ENCODE measurements at places on chromosomes 5 and 9. TPM values are rescaled to one million over a fixed set of nuclear protein-coding genes. Genes with fewer than 3 reads are reported as not detected.

The RRAGA gene
- total RNA-seq, result 84.2 TPM

The ADCY2 gene
- 8.4 TPM for total RNA-seq

DNA sequence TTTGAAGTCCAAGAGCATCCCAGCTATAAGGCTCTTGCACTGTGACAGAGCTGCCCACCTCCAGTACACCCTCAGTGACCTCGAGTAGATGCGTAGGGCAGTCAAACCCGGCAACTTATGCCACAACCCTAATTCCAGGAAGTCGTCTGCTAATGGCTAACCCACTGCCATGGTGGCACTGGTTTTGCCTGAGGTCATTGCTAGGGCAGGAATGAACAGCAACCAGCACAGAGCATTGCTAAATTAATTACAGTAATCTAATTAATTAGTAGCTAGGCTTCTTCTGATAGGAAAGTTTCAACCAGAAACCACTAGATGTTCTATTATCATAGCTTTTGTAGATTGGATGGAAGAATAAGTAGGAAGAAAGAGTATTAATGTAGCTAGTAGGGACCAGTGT is 122.8 kb downstream of the DPYSL3 start:
- no peak for DNase-seq
- H3K4me1 ChIP-seq, result peaks cover 4% of the 10 kb centered on the region
- H3K4me3 ChIP-seq, result no peak overlapping the region
- no peaks in the 10 kb centered on the region for H3K36me3 ChIP-seq

- no peaks in the 10 kb centered on the region for H3K36me3 ChIP-seq
- no peaks in the 10 kb centered on the region for H3K27me3 ChIP-seq
- no peak for DNase-seq
- H3K27ac ChIP-seq, result no peak overlapping the region
- H3K4me1 ChIP-seq, result no peaks in the 10 kb centered on the region
These were observed 21.9 kb downstream of the PITX1 start for GRCh38 chr5:135012033-135012588.

All from hepatocyte (in vitro differentiated cells).